AG04449 (cell line): ENCODE measurements at places on chromosomes 2 and 18.
A peak's percentile ranks its signal among the peaks of the same experiment; 100 is the strongest.

- DNase-seq: peak; percentile 24
Observed at GRCh38 chr2:127025359-127026166, 81.4 kb downstream of the BIN1 start.

- no peak for DNase-seq
Observed at GRCh38 chr2:232456296-232457120, 555 bp downstream of the ALPI start.

DNA sequence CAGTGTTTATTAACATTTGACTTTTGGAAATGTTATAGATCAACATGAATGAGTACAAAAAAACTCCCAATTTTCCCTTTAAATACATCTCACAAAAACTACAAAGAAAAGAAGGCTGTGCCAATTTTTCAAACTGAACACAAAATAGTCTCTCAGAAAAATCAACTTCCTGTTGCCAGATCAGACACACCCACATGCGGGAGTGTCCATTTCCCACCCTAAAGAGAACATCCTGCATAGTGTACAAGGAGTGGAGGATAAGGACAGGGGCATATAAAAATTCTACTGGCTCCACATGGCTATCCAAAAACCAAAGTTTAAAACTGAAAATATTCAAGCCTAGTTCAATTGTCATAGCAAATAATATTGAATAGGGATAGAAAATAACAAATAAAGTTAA is 165.3 kb downstream of the ATAD2B start:
- no peak for DNase-seq

- DNase-seq: no peak
Observed at GRCh38 chr18:63314062-63314790, 5.3 kb downstream of the BCL2 start.

DNA sequence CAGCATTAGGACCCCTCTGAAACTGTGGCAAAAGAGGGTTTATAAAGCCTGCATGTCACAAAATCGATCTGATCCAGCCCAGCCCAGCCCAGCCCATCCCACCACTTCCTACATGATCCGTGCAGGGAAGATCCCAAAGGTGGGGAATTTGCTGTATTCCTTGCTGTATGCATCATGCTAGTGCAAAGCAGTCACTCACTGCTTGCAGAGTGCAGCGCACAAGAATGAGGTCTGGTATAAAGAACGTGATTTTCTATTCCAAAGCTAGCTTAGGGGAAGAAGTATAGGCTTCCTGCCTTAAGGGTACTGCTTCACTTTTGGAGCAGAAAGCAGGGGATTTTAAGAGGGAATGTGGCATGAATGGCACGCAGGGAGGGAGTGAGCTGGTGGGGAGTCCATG is 18.9 kb upstream of the SERPINB11 start:
- DNase-seq: no peak

GRCh38 chr2:68250196-68250595 is 2.1 kb downstream of the PPP3R1 start:
- DNase-seq: no peak

DNA sequence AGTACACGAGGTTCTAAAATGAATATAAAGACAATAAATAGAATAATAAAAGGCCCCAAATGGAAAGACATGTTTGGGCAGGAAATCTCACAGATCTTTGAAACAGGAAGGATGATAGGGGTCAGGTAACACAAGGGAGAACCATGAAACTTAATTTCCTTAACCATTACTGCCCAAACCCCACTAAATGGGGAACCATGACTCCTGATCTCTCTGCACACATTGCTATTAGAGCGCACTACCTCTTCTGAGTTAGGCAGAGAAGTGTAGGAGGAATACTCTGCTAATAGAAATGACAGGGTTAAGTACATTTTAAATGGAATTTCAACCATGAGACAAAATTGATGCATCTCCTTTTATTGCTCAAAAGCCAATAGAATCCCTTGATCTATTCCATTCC is 213.7 kb upstream of the SETBP1 start:
- no peak for DNase-seq

DNA sequence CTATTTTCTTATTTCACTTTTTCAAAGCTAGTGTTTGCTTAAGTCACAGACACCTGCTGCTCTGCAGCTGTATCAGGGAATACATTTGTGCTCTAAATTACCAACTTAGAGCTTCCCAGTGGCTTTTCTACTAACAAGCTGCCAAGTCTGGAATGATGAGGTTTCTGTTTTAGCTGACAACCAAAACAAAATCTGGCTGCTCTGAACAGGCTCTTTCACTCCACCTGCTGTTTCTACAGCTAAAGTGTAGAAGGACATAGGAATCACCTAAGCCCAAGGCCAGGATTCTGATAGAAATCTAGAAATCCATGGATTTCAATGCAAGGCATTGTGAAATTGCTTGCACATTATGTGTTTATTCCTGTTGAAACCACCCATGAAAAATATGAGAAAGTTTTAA is 201.2 kb downstream of the SUCLG1 start:
- DNase-seq: no peak

- DNase-seq: no peak
Observed at GRCh38 chr2:32752205-32752604, 124.4 kb downstream of the TTC27 start.

- DNase-seq: no peak
Observed at GRCh38 chr18:36020174-36020711, 47.1 kb downstream of the RPRD1A start.
